NCI-H748 treated with DMSO at 0.1 percent for 48 hours (cell line): ENCODE measurements at places on chromosomes 12 and 14.

- no peak for DNase-seq
Measured at GRCh38 chr14:91232603-91233002, 11.9 kb downstream of the GPR68 start.

DNA sequence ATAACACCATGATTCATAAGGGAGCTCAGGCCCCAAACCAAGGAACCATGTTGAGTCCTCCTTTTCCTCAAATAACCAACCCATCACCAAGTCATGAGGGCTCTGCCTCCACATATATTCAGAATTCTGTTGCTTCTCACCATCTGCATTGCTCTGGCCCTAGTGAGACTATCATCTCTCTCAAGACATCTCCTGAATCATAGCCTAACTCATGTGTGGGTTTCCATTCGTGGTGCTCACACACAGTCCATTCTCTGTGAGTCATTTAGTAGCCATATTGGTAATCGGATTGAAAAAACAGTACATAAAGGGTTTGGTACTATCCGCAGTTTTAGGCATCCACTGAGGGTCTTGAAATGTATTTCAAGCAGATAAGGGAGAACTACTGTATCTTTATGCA is 5.1 kb upstream of the SLC38A2 start:
- no peak for DNase-seq

- no peak for DNase-seq
Measured at GRCh38 chr14:106681161-106681560, 1154.8 kb downstream of the TMEM121 start.

DNA sequence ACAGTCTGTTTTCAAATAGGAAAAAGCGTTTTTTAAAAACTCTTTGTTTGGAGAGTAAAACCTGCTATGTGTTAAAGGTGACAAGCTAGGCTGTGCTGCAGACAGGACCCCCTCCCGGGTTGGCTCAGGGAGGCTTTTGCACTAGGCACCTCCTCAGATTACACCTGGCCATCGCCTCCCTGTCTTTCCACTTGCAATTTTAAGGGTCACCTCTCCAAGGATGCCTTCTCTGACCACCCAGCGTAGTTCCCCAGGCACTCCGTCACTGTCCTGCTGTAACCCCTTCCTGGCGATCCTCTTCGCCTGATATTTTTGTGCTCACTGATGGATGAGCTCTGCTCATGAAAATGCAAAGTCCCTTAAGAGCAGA is 80.7 kb downstream of the NTF3 start:
- no peak for DNase-seq

DNA sequence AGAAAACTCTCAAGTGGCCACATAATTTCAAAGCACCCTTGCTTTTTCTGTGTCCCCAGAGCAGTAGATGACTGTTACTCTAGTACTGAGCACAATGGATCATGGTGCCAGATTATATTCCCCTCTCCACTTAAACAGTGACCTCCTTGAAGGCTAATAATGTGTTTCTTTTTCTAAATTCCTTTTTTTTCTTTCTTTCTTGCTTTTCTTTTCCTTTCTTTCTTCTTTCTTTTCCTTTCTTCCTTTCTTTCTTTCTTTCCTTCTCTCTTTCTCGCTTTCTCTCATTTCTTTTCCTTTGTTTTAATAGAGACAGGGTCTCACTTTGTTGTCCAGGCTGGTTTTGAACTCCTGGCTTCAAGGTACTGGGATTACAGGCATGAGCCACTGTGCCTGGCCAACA is 26.2 kb upstream of the TSPAN11 start:
- no peak for DNase-seq

- peak; percentile 55 for DNase-seq
Measured at GRCh38 chr12:48002773-48003218, 1.5 kb downstream of the COL2A1 start.

DNA sequence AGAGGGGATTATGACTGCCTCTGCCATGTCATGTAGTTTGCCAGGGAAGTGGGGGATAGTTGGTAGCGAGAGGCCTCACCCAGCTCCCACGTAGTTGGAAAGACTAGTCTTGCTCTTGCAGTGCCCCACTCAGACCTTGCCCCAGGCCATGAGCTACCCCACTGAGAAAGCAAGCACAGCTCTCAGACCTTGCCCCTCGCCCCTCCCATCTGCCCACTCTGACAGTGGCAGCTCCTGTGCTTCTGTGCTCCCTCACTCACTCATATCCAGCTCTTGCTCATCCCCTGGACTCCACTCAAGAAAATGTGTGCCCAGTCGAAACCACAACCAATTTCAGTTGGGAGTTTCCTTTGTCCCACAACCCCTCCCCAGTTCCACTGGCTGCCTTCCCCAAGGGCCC is 55.5 kb upstream of the BDKRB2 start:
- DNase-seq = no peak

DNA sequence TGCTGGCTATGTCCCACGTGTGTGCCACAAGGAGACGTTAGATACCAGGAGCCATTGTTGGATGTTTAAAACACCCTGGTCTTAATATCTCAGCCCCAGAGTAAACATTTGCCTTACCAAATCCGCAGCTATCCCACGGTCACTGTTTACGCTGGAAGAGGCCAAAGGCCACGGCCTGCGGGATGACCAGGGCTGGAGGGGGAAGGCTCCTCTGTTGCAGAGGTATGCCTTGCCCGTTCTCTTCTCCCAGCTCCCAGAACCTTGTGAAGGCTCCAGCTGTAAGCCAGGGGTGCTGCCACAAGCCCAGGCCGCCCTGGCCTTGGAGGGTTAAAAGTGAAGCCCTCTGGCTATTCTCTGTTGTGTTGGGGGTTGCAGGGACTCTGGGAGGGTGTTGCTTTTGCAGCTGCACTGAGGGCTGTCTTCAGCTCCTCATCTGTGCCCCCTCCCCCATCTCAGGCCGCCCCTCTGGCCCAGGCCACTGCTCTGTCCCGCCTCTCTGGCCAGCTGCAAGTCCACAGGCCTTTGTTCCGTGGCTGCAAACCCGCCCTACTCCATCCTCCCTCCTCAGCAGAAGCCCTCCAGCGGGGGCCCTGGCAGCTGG is 2.5 kb downstream of the PLEKHG3 start:
- DNase-seq = no peak

DNA sequence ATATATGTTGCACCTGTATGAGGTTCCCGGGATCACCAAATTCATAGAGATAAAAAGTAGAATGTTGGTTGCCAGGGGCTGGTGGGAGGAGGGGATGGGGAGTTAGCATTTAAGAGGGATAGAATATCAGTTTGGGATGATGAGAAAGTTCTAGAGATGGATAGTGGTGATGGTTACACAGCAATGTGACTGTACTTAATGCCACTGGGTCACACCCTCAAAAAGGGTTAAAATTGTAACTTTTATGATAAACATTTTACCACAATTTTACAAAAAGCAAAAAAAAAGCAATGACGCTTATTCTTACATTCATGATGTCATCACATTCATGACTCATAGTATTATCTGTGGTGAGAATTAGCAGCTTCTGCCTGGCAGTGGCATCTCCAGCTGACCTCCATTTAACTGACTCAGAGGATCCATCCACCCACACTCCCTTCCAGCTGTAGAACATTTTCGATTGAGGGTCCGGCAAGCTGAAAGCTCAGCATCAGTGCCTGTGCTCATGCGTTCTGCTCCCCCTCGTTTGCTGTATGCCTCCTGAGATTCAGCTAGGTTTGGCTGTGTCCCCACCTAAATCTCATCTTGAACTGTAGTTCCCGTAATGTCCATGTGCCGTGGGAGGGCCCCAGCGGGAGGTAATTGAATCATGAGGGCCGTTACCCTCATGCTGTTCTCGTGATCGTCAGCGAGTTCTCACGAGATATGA is 64.8 kb upstream of the TMEM260 start:
- no peak for DNase-seq

GRCh38 chr12:122282061-122282460 is 15.8 kb upstream of the VPS33A start:
- DNase-seq = no peak

GRCh38 chr12:71710276-71711125 is 24.6 kb downstream of the TMEM19 start:
- DNase-seq = no peak

GRCh38 chr14:80260645-80261044 is 49.3 kb upstream of the DIO2 start:
- DNase-seq = no peak

DNA sequence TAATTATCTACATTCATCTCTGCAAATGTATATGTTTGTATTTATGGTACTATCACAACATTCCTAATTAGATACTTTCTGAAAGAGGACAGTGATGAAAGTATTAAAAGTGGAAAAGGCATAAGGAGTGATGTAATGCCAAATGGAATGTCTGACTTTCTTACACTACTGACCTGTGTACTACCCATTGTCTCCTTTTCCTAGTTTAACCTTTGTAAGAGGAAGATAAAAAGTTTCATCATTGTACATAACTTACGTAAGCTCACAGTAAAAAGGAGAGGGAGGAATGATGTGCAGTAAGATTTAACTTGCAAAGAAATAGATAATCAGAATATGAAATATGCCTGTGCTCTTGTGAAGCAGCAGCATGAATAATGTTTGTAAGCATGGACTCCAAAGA is 55.9 kb downstream of the SOX5 start:
- no peak for DNase-seq

- DNase-seq = no peak
Measured at GRCh38 chr12:109637996-109638395, 64.4 kb downstream of the MVK start.

DNA sequence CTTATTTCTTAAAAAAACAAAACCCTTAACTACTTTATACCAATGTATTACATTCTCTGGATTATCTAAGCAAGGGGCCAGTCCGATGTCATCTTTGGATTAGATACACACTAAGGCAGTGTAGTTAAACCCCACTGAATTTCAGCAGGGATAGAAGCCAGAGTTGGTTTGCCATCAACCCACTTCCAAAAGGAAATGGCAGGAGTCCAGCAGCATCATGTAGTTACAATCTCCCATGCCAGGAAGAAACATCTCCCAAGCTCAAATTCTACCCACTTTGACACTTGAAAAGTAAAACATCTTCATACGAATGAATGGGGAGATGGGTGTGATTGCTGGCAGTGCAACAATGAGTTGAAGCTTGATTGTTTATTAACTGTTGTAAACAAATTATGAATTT is 203.5 kb upstream of the PLXNC1 start:
- no peak for DNase-seq

DNA sequence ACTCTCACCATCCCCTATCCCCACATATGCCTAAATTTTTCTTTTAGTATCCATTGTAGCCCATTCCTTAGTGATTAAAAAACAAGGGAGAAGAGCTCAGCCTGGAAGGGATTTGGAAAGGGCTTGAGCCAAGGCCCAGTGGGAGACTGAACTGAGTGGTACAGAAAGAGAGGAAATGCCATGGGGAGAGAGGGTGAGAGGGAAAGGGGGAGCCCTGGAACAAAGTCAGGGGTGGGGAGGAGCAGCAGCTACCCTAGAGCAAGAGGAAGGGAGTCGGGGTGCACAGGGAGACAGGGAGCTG is 2.6 kb upstream of the ATN1 start:
- DNase-seq = no peak

DNA sequence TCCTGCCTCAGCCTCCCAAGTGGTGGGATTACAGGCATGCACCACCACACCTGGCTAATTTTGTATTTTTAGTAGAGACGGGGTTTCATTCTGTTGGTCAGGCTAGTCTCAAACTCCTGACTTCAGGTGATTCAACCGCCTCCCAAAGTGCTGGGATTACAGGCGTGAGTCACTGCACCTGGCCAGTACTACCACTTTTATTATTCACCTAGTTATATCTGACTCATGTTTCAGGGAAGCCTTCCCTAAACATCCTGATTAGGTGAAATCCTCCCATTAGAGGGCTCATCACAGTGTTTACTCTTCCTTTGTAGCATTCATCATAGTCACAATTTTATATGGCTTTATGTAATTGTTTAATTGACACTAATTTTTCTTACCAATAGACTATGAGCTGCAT is 295.3 kb upstream of the SOX5 start:
- peak; percentile 68 for DNase-seq

GRCh38 chr12:45872446-45872845 is 117.9 kb downstream of the SCAF11 start:
- DNase-seq = no peak
